ENCODE measurements at places on chromosomes 4 and X. TPM values are rescaled to one million over a fixed set of nuclear protein-coding genes. Genes with fewer than 3 reads are reported as not detected.

Gene MAGEC2
- 0.09 TPM for total RNA-seq

GRCh38 chr4:53185869-53186585 lies 179.8 kb downstream of the SCFD2 start:
- peak; percentile 91 for DNase-seq

DNA sequence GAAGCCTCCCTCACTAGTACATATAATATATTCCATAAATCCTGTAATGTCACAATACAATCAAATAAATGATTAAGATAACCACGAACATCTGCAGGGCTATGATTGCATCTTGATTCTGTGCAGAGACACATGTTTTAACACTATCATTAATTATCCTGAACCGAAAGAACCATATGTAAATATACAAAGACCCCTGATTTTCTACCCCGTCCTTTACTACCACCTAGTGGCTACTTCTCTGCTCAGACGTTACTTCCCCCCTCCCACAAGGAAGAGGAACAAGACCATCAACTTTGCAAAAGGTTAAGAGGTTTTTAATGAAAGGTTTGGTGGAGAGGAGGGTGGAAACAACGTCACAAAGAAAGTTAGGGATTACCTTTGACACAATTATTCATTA lies 134.0 kb downstream of the COL4A6 start:
- peak; percentile 33 for DNase-seq

DNA sequence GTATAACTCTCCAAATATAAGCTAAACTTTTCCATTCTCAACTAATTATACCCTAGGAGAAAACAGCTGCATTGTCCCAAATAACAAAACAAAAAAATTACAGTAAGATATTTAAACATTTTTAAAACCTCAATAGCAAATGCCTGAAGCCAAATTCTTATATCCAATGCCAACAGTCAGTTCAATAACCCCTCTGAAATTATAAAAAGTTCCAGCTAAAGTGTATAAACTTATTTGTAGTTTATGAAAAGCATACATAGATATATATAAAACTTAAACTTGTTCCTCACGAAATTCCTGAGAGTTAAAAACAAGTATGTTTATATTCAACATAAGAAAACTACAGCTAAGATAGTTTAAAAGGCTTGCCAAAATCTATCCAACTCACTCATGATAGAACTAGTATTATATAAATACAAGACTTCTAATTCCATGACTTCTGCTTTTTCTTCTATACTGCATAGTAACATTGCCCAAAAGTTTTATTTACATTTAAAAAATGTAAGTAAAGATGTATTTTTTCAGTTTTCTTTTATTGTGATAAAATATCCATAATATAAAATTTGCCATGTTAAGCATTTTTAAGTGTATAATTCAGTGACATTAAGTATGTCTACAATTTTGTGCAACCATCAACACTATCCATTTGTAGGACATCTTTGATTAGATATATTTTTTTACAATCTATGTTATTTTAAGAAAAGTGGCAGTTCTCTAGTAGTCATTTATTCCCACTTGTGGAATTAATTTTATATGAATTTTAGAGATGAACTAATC lies 72.8 kb downstream of the PPA2 start:
- no peak for DNase-seq

Gene ADAM29
- total RNA-seq: not detected

- no peak for DNase-seq
These were observed 224.7 kb upstream of the PPP1R2C start for GRCh38 chrX:43002526-43003203.

DNA sequence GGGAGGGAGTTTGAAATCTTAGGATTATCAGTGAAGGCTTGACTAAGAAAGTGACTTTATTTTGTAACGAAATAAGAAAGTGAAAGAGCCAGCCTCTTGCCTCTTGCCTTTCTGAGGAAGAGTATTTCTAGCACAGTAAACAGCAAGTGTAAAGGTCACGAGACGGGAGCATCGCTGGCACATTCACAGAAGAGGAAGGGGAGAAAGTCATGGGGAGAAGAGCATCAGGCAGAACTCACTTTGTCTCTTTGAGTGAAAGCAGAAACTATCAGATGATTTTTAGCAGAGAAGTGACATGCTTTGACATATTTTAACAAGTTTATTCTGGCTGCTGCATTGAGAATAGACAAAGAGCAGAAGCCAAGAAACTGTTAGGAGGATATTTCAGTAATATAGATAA lies 313.8 kb downstream of the CAMK2D start:
- DNase-seq: no peak

DNA sequence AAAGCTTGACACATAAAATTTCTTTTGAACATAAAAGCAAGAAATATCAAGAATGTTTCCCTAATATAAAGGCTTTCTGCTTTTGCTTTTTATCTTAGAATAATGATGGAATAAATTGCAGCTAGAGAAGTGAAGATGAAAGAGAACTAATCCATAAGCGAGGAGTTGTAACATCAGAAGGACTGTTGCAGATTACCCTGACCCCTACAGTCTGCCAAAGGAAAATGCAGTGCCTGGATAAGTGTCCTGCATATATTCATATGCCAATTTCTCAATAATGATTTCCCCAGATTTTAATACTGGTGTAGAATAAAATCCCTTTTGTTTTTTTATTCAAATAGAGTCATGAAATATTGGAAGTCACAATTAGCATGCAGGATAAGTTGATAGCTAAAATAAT lies 115.9 kb downstream of the MAGEC2 start:
- DNase-seq: peak; percentile 4

Gene SCOC
- 30.9 TPM for total RNA-seq

GRCh38 chr4:75834772-75835154 lies 67.5 kb downstream of the PPEF2 start:
- peak; percentile 21 for DNase-seq

DNA sequence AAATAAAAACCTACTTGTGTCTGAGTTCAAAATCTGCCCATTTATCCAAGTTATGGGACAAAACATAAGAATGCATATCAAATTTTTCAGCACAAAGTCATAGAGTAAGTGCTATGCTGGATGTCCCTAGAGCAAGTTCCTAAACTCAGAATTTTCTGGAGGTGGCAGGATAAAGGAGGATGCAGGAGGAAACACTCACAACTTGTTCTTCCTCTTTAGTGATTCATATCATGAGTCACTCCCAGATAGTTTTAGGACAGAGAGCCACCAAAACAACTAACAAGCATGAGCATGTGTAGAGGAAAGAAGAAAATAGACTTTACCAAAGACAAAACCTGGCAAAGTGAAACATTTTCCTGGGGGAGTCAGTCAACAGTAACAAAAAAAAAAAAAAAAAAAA lies 302.7 kb downstream of the KCTD8 start:
- no peak for DNase-seq

DNA sequence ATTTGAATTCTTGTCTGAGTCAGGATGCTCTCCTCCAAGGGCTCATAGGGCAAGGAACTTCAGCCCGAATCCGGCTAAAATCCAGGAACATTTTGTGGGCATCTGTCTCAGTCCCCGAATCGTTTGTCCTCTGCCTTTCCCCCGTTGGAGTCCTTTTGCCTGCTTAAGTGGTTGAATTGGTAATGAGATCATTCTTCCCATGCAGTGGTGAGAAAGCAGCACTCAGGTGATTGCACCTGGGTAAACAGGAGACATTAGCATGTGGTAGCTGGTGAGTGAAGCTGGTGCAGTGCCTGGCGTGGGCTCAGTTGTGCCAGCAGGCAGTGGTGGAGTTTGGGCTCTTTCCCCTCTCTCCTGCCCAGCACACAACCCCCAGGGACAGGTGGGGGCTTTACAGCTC lies 61.9 kb upstream of the MTM1 start:
- DNase-seq: no peak

Gene GLRB
- total RNA-seq: 3.0 TPM

Gene PDCL2
- not detected for total RNA-seq
